ENCODE measurements at places on chromosomes 11 and 22. TPM values are rescaled to one million over a fixed set of nuclear protein-coding genes. Genes with fewer than 3 reads are reported as not detected.

Gene ASPHD2
- total RNA-seq: 0.95 TPM

Gene PDXP
- total RNA-seq: 19.0 TPM

- no peak for DNase-seq
These were observed 29.9 kb downstream of the FGF4 start for GRCh38 chr11:69745201-69745600.

GRCh38 chr11:72497731-72498130, 63.4 kb upstream of the CLPB start:
- DNase-seq: no peak

GRCh38 chr22:27252282-27253049, 549.1 kb downstream of the MN1 start:
- DNase-seq: no peak

GRCh38 chr11:41533761-41534160, 74.3 kb upstream of the LRRC4C start:
- no peak for DNase-seq

GRCh38 chr11:12199231-12199948, 89.0 kb downstream of the MICAL2 start:
- no peak for DNase-seq

DNA sequence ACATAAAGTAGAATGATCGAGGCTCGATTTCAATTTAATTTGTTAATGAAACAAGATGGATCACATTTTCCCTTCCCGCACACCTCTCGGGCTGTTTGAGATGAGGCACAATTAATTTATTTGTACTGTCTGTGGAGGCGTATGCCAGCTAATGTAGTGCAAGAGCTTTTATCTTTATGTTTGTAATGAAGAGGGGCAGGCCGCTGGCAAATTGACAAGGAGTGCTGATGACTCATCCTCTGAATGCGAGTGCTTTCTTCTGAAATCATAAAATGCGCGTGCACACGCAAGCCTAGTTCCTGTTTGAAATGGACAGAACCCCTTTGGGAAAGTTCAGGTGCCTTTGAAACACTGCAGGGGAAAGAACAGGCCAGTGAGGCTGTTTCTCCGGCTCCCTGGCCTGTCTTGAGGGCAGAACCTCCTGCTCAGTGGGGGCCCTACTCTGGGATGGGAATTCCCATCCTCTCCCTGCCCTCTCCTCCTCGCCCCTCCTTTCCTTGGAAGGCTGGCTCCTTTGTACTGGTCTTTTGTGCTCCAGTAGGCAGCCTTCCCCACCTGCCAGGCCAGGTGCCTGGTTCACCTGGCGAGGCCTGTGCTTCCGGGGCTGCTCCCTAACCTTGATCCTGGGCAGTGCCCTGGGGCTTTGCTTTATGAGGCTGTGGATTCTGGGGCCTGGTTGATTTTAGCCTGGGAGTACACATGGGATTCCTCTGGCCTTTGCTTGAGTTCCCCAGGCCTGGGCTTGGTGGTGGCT, 50.3 kb downstream of the TEAD1 start:
- DNase-seq: peak; percentile 94

GRCh38 chr11:20363500-20364340, at the start of gene HTATIP2:
HTATIP2 (plus strand) TSS chr11:20363714; CDS start chr11:20364238, 524 bp downstream.
- DNase-seq: peak; percentile 75

GRCh38 chr11:118841469-118842242, 42.0 kb upstream of the CXCR5 start:
- DNase-seq: peak; percentile 73

GRCh38 chr11:10640308-10640707, 53.2 kb downstream of the IRAG1 start:
- DNase-seq: no peak

DNA sequence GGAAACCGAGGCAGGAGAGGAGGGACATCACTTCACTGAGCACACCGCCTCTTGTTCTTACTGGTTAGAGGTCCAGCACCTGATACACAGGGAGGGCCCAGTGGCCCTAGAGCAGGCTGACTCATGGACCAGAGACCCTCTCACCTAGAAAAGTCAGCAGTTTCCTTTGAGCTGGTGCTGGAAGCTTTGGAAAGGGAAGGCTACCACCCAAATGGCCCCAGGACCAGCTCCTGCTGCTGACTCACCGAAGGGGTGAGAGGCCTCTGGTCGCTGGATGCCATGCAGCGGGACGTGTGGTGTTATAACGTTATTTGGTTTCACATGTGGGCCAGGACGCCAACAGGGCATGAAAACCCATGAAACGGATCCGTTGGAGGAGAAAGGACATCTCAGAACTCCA, 3.8 kb downstream of the NADSYN1 start:
- peak; percentile 8 for DNase-seq

DNA sequence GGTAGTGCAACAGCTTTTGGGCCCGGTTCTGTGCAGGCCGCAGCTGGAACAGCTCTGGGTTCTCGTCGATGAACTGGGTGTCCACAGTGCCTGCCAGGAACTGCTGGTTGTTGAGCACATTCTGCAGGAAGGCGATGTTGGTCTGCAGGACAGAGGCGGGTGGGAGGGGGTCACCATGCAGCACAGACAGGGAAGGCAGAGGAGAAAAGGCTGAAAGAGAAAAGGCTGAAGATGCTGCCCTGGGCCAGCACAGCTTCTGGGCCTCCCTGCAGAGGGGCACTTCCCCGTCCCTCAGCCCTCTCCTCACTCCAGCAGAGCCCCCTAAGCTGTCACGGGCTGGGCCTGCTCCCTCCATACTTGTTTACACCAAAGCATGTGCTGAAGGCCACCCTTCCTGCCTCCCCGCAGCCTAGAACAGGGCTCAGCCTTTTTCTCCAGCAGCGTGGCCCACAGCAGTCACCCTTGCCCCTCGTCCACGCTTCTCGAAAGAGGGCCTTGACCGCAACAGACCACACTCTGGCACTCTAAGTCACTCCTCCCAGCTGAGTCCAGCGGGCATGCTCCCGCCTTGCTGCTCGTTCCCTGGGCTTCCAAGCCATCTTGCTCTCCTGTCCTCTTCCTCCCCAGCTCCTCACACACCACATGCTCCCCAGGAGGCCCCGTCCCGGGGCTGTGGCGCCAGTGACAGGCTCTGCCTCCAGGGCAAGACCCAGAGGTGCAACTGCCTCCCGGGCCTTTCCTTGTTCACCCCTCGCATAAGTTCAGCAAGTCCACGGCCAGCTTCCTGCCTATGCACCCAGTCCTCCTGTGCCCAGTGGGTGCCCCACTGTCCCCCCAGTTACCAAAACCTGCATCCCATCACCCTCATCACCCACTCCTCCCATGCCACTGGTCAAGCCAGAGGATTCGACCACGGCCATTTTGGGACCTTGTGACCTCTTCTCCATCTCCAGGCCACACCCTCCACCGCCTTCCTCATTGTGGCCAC, 3.3 kb upstream of the LRFN4 start:
- no peak for DNase-seq

DNA sequence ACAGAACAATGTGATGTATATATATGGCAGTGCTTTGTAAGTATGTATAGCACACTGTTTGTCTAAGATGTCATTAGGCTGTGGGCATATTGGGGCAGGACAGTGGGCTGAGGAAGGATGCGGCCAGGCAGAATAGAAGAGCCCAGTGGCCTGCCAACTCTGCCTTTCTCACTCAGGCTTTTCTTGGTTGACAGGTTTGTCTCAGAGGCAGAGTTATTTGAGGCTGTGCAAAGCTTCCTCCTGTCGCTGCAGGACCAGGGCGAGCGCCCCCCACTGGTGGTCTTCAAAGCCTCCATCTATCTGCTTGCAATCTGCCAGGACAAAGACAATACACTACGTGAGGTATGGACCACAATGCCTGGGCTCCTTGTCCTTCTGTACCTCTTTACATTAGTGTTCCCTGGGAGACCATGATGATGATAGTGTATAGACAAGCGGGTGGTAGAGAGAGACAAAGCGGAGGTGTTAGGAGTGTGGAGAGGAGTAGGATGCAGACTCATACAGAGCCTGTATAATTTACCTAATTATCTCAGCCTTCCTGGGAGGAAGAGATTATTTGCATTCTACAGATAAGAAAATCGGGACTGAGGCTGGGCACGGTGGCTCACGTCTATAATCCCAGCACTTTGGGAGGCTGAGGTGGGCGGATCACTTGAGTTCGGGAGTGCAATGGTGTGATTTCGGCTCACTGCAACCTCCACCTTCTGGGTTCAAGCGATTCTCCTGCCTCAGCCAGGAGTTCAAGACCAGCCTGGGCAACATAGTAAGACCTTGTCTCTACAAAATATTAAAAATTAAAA, 37.3 kb upstream of the CCDC134 start:
- DNase-seq: no peak

All from Peyer's patch (tissue), 4 donors.